ENCODE measurements at places on chromosomes 3 and 15.

DNA sequence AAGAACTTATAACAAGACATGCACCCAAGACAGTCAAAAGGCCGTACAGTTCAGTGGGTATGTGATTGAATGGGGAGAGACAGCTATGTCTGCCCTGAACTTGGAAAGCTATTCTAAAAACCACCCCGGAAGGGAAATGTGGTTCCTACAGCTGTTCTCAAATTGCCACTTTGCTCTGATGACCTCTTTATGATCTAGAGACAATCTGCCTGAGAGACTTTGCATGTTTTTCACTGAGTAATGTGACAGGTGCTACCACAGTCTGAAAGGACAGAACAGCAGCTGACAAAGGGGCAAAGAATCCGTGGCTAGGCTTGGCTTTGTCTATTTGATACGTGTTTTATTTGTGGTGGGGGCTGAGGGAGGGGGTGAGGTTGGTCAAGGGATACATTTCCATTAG lies 148.3 kb upstream of the NPHP3 start:
- DNase-seq, result no peak

GRCh38 chr15:63582718-63583426 lies 14.3 kb upstream of the FBXL22 start:
- no peak for DNase-seq

DNA sequence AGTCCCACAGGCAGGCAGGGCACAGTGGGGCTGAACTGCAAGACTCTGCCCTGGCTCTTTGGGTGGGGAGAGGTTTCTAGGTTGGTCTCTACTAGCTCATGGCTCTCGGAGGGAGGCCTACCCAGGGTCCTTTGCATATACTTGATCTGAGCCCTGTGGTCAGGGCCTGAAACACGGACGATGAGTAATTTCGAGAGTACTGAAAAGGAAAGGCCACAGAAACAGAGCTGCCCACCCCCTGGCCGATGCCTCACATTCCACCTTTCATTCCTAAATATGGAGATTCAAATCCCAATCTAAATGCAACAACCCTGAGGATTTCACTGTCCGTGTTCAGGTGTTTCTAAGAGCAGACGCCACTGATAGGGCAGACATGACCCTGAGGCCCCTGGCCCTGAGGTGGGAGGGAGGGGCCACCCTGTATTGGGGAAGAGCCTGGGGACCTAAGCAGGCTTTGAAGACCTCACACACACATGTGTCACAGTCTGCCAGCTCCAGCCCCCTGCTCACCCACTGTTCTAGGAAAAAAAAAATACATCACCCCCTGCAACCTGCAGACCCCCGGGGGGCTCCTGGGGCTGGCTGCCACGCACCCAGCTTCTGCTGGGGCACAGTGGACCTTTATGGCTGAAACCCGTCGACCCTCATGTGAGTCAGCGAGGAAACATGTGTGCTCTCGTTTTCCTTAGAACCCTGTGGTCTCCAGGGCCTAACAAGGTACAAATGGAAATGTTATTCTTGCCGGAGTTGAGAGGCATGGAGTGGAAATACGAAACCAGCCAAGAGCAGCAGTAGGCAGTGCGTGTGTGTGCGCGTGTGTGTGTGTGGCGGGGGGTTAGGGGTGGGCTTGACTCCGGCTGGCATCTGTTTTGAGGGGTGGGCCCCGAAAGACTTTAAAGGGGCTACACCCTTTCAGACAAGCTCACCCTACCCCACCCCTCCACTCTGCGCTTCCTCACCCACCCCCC lies 112.7 kb downstream of the CHSY1 start:
- DNase-seq, result no peak

DNA sequence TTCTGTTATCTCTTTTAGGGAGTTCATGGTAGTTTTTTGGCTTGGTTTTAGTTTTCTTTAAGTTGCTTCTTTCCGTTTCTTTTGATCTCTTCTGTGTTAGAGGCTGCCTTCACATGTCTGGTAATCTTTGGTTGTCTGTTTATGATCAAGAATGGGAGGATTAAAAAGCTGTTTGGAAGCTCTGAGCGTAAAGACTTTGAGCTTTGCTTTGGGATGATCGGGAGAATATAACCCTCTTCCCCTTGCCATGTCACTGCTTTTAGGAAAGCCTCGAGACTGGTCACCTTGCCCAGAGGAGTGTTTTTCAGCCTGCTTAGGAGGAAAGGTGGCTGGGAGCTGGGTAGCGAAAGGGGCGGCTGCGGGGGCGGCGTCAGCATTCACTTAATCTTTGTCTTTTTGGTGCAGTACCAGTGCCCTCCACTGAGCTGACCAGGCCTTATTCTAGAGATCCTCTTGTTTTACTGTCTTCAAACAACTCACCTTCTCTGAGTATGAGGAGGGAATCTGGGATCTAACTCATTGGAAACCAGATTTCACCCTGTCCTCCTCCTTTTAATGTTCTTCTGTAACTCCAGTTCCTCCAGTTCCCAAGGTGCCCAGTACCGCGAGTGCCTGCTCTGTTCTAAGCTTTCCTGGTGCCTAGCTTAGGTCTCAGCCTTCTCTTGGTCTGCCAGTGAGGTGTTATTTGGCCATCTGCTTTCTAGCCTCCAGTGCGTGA lies 15.5 kb downstream of the TATDN2 start:
- DNase-seq, result peak; percentile 76

- peak; percentile 97 for DNase-seq
Observed at GRCh38 chr3:47513125-47513929, at the start of gene ELP6. ELP6 (minus strand) TSS chr3:47513712; CDS start chr3:47513590, 122 bp downstream.

- no peak for DNase-seq
Observed at GRCh38 chr3:172973799-172974198, 167.2 kb downstream of the SPATA16 start.

- no peak for DNase-seq
Observed at GRCh38 chr3:124395162-124395561, 335.1 kb upstream of the UMPS start.
